Dermis microvascular lymphatic vessel endothelial cell (primary cell): ENCODE measurements at places on chromosomes 6 and 20. TPM values are rescaled to one million over a fixed set of nuclear protein-coding genes. Genes with fewer than 3 reads are reported as not detected.

The OVOL2 gene
- total RNA-seq = not detected in 2 replicates

The RNF217 gene
- 10.4 and 15.9 TPM in 2 replicates for total RNA-seq

The CGA gene
- not detected in 2 replicates for total RNA-seq

The PEX3 gene
- 13.4 and 13.7 TPM in 2 replicates for total RNA-seq

The ANGPT4 gene
- total RNA-seq = not detected in 2 replicates

The GPR63 gene
- total RNA-seq = under 0.01 TPM in 2 replicates

The GNRH2 gene
- total RNA-seq = not detected in 2 replicates

The ZNF334 gene
- 0.13 and 0.76 TPM in 2 replicates for total RNA-seq

The INSM1 gene
- not detected in 2 replicates for total RNA-seq

The MOG gene
- total RNA-seq = not detected in 2 replicates

The LRRC73 gene
- under 0.01 and 0.13 TPM in 2 replicates for total RNA-seq

The SNX3 gene
- 147 and 152 TPM in 2 replicates for total RNA-seq

The HSPA12B gene
- 10.2 and 14.2 TPM in 2 replicates for total RNA-seq

The GPLD1 gene
- 0.13 and 0.25 TPM in 2 replicates for total RNA-seq

The CRISP2 gene
- not detected in 2 replicates for total RNA-seq

The DOK5 gene
- 0.13 TPM in 1 of 2 replicates, not detected in the other for total RNA-seq

The TRIM10 gene
- not detected in 2 replicates for total RNA-seq

The FYN gene
- 75.2 and 77.5 TPM in 2 replicates for total RNA-seq
